ENCODE measurements at places on chromosomes 4 and X.

- DNase-seq: no peak
These were observed at the start of gene ARHGEF6 for GRCh38 chrX:136780763-136781162. TSS of gene ARHGEF6 (minus strand) at chrX:136780932. CDS start at chrX:136780882, 50 bp downstream.

- DNase-seq: no peak
These were observed 34.0 kb upstream of the RNF128 start for GRCh38 chrX:106692425-106693065.

- DNase-seq: no peak
These were observed 553.2 kb upstream of the FAT1 start for GRCh38 chr4:187276736-187277408.

- no peak for DNase-seq
These were observed at the start of gene EVC2 for GRCh38 chr4:5708449-5709206. TSS of gene EVC2 (minus strand) at chr4:5708559. CDS start at chr4:5708513, 46 bp downstream.

DNA sequence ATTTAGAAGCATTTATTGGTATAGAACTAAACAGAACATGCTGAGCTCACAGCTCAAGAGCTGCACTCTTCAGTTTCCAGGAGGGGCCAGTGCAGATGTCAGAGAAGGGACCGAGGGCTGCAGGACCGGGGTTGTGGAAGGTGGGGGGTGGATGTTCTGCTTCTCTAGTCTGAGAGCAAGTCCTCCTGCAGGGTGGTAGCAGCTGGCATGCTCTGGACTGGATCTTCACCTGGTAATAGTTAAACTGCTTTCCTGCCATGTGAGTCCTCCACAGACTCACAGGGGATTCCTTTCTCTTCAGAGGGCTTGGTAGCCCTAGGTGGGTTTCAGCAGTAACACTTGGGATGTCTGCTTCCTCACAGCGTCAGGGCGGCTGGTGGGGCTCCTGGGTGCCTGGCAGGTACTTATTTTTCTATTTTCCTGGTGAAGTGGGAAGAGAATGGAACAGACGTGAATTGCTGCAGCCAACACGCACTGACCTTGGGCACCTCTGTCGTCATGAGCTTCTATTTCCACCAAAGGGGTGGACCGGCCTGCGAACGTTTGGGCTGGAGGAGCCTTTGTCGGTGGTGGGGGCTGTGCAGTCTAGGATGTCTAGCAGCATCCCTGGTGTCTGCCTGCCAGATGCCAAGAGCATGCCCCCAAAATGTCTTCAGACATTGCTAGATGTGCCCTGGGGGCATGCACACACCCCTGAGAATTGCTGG, 2.5 kb downstream of the MAEA start:
- no peak for DNase-seq

Data from substantia nigra (tissue), 51 donors.